Activated CD4-positive, alpha-beta T cell treated with anti-CD3 and anti-CD28 coated beads, Interleukin-2, amount 50 U/mL, for 1 hour (primary cell): ENCODE measurements at places on chromosomes 7 and 10.

DNA sequence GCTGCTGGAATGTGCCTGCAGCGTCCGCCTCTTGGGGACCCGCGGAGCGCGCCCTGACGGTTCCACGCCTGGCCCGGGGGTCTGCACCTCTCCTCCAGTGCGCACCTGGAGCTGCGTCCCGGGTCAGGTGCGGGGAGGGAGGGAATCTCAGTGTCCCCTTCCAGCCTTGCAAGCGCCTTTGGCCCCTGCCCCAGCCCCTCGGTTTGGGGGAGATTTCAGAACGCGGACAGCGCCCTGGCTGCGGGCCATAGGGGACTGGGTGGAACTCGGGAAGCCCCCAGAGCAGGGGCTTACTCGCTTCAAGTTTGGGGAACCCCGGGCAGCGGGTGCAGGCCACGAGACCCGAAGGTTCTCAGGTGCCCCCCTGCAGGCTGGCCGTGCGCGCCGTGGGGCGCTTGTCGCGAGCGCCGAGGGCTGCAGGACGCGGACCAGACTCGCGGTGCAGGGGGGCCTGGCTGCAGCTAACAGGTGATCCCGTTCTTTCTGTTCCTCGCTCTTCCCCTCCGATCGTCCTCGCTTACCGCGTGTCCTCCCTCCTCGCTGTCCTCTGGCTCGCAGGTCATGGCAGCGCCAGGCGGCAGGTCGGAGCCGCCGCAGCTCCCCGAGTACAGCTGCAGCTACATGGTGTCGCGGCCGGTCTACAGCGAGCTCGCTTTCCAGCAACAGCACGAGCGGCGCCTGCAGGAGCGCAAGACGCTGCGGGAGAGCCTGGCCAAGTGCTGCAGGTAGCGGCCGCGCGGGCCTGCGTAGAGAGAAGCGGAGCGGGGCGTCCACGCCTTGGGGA, 645 bp downstream of the SLC26A4 start:
- DNase-seq = peak; percentile 15

DNA sequence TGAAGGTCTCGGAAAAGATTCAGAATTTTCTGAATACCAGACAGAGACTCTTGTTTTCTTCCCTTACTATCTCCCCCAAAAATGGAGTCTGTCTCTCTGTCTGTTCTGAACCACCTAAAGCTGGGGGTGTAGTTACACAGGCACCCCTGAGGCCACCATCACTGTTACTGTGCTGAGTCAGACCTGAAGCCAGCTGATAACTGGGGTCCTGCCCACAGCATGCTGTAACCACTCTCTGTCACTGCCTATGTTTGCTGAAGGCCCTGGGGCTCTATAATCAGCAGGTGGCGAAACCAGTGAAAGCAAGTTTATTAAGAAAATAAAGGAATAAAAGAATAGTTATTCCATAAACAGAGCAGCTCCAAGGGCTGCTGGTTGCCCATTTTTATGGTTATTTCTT, 575.2 kb upstream of the POT1 start:
- no peak for DNase-seq

- no peak for DNase-seq
Measured at GRCh38 chr7:13912715-13913278, 76.7 kb downstream of the ETV1 start.

DNA sequence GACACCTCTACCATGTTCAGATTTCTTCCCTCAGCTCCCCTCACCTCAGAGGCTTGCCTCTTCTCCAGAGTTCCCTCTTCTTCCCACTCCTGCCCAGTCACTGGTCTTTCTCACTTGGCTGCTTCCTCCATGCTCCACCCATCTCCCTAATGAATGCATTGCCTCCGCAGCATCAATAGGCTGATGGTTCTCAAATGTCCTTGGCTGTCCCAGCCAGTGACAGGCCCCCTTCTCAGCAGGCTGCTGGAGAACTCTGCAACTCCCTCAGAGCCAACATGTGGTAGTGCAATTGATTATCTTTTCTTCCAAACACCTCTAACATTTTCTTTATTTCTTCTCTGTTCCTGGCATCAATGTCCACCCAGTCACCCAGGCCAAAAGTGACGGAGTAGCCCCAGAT, 218.2 kb downstream of the RELN start:
- no peak for DNase-seq

- DNase-seq = no peak
Measured at GRCh38 chr7:112160130-112160770, 45.9 kb downstream of the DOCK4 start.

DNA sequence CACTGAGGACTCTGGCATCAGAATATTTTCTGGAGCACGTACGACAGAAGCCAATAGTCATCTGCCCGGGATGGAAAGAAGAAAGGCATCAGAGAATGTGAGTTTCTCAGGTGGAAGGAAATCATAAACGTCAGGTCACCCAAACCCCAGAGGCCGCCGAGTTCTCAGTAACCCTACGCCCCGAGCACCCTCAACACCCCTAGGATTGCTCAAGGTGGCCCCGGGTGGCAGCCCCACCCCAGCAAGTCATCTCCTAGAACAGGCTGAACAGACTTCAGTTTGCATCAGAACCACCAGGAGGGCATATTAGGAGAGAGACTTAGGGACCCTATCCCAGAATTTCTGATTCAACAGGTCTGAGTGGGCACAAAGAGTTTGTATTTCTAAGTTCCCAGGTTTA, 117.6 kb downstream of the TNS3 start:
- no peak for DNase-seq

GRCh38 chr7:47571331-47572093, 10.4 kb downstream of the TNS3 start:
- no peak for DNase-seq

GRCh38 chr10:66085906-66086305, 839.9 kb upstream of the LRRTM3 start:
- DNase-seq = no peak

DNA sequence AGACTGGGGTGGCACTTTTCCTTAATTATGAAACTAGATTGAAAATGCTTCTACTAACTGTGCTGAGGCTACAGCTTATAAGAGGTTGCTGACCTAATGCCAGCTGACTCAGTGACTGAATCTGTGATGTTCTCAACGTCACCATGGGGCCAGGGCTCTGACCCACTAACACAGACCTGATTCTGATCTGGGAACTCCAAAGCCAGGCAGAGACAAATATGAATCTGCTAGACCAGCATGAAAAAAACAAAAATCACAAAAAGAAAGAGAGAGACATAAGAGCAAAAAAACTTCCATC, 16.1 kb downstream of the USP6NL start:
- no peak for DNase-seq

DNA sequence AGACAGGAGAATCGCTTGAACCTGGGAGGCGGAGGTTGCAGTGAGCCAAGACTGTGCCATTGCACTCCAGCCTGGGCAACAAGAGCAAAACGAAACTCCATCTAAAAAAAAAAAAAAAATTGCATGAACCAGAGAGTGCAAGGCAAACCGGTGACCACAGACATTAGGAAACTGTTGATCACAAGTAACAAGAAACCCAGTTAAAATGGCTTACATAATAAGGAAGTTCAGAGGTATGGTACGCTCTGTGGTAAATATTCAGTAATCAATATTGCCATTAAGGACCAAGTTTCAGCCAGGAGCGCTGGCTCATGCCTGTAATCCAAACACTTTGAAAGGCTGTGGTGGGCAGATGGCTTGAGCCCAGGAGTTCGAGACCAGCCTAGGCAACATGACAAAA, 9.2 kb upstream of the NT5C2 start:
- no peak for DNase-seq

DNA sequence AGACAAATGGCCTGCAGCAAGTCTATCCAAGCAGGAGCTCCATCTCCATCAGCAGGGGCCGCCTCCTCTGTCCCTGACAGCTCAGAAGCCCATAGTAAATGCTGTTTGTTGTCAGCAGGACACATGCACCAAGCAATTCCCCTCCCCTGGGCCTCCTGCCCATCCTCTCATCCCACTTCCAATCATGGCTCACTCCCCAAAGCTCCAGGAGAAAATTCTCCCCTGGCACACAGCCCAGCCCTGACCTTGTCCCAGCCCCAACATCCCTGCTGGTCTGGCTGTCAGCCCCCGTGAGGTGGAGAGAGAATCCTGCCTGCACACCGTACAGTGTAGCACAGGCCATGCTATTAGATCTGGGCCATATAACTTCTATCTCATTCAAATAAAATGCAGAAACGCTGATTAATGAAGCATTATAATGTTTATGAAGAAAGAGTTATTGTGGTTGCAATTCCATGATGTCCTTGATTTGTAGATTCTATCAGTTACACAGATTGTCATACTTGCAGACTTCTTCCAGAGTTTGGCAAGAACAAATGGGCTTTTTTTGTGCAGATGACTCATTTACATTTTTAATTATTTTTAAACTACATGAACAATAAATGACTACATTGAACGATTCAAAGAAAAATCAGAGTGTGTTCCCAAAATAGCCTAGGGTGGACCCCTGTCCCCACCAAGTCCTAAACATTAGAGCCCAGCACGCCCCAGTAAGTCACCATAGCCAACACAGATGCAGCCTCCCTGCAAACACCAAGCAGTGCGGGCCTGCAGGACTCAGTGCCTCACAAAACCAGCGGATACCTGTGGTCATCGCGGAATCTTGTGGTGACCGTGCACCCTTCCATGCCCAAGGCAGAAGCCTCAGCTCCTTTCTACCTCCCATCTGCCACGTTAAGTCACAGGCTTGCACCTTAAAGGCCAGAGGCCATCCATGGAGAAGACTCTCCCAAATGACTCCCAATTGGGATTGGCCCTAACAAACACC, 70.1 kb downstream of the COBL start:
- DNase-seq = no peak

DNA sequence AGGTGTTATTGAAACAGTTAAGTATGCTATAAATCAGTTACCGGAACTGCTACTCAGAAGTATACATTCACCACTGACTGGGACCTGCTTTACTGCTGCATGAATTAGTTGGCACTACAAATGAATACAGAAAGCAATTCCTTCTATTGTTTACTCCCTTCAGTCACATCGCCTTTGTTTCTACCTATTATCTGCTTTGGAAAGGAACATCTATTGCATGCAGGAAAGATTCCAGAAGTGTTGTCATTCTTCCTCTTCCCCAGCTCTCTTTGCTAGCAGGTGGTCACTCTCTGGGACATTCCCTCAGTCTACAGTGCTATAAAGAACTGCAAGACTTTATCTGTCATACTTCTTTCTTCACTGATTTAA, 131.3 kb downstream of the ANK3 start:
- DNase-seq = no peak

DNA sequence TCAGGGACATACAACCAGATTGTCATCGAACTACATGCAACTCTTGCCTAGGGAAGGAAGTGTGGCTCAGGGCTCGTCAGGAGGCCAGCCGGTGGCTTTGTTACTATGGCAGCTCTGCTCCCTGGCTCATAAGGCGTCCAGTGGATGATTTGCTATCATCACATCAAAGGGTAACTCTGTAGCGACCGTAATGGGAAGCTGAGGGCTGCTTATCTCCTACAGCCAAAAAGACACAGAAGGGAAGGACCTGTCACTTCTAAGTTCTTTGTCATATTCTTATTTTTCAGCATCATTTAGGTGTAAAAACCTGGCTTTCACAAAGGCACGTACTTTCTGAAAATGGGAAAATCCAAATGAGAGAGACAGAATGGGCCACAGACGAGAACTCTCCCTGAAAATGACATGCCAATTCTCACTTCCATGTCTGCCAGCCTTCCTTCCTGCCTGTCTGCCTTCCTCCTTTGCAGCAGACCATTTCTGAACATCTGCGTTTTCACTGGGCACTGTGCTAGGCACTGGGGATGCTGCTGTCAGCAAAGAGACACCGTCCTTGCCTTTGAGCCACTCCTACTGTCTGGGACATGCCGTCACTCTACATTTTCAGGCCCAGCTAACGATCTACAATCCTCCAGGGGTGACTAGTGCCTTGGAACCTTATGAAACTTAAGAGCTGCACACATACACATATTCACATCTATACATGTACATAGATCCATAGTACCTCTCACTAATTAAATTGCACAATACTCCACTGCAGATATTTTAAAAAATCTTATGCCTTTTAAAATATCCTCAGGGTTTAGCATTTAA, 26.9 kb downstream of the ENKUR start:
- no peak for DNase-seq

GRCh38 chr7:65268782-65269149, 104.9 kb upstream of the ZNF92 start:
- DNase-seq = no peak

GRCh38 chr7:5594616-5595544, 171.2 kb upstream of the TNRC18 start:
- DNase-seq = no peak

DNA sequence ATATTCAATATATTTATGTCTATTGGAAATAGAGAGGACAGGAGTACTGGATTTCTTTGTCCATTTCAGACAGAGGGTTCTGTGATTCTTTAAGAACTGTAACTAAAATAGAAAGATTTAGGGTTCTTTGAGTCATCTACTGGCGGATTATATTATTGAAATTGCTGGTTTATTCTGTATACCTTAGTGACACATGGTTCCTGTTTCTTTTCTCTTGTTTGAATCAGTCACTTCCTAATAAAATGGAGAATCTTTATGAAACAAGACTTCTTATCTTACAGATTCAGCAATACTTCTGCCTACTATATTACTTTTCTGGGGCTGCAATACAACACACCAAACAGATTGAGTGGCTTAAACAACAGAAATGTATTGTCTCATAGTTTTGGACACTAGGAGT, 20.8 kb upstream of the ZNF800 start:
- no peak for DNase-seq

DNA sequence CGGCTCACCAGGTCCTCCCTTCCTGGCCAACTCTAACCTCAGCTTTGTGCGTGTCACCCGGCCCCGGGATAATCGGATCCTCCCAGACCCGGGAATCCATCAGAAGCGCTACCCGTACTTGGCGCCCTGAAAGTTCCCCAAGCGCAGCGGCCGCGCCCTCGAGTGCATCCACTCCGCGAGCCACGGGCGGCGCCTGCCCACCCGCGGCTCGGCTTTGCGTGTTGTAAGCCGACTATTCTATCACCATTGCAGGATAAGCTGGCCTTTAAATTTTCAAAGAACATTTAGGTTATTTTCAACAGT, 35.7 kb upstream of the EBLN1 start:
- peak; percentile 55 for DNase-seq

GRCh38 chr7:14271441-14271840, 282.0 kb upstream of the ETV1 start:
- no peak for DNase-seq

DNA sequence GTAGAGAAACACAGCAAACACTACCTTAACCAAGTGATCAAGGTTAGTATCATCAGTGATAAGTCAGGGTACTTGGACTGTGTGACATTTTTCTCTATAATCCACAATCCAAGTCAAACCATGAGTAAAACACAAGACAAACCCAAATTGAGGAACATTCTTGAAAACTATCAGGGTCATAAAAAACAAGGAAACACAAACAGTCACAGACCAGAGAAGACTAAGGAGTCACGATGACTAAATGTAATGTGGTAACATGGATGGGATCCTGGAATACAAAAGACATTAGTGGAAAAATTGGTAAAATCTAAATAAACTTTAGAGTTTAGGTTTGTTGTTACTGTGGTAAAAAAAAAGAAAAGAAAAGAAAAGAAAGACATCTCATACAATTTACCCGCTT, 103.8 kb downstream of the ARMH3 start:
- no peak for DNase-seq
